ENCODE measurements at places on chromosomes 7 and 10.
A peak's percentile ranks its signal among the peaks of the same experiment; 100 is the strongest.

DNA sequence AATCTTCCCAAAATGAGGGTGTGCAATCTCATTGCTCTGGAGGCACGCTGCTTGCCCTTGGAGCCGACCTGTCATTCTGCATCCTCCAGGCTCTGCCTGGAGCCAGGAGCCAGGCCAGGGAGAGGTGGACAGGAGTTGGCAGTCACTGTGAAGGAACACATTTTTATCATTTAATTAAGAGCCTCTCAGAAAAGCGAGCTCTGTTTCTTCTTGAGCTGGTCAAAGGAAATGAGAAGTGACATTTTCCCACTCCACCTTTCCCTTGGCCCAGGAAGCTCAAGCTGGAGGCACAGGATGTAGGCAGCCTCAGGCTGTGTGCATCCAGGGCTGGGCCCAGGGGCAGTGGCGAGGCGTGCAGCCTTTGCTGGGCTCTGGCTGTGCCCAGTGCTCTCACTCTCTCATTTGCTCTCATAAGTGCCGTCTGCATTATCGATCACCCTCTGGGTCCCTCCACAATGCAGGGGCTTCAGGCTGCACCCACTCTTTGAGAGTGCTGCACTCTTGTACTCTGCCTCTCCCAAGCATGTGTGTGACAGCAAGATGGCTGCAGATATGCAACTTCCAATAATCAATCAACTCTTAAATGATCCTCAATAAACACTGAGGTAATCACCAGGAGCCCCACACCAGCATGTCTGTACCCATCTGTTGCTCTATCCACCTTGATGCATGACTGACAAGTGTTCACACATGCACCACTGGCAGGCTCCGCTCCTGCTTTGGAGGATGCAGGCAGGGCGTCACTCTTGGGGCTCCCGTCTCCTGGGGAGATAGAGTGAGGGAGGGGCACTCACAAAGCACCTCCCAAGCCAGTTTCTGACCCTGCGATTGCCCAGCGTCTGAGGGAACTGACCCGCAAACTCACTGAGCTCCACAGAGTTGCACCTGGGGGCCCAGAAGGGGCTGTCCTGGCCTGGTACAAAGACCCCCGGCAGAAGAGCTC is 171.4 kb downstream of the ZNF248 start:
- DNase-seq: no peak

GRCh38 chr7:93890041-93890463 is 501 bp downstream of the TFPI2 start:
- DNase-seq: peak; percentile 19

GRCh38 chr10:48681740-48682139 is 2.9 kb upstream of the WDFY4 start:
- DNase-seq: no peak

- no peak for DNase-seq
Observed at GRCh38 chr7:142654398-142654797, 94.9 kb upstream of the PRSS1 start.

GRCh38 chr7:128425850-128426249 is 16.1 kb upstream of the IMPDH1 start:
- DNase-seq: peak; percentile 79
